ENCODE measurements at places on chromosomes 2 and 18.

DNA sequence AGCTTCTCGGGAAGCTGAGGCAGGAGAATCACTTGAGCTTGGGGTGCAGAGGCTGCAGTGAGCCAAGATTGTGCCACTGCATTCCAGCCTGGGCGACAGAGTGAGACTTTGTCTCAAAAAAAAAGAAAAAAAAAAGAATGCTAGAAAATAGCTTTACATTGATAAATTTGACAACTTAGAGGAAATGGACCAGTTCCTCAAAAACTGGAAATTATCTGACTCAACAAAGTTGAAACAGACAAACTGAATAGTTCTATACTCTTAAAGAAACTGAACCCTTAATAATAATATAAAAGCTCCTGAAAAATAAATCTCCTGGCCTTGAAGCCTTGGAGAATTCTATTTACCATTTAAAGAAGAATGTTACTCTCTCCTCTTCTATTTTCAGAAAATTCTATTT is 151.0 kb upstream of the BCL2L11 start:
- DNase-seq: no peak

DNA sequence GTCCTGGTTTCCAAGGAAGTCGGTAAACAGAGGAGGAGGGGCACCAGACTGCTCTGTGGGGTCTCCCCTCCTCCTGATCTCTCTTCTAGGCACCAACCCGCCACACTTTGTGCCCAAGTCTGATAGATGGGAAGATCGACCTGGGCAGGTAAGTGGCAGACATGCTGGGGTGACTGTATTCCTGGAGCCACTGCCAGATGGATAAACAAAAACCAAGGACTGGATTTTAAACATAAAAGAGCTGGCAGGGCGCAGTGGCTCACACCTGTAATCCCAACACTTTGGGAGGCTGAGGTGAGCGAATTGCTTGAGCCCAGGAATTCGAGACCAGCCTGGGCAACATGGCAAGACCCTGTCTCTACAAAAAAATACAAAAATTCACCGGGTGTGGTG is 181.2 kb downstream of the ANAPC1 start:
- no peak for DNase-seq

GRCh38 chr2:238483021-238483420 is 56.3 kb downstream of the ASB1 start:
- DNase-seq: no peak

DNA sequence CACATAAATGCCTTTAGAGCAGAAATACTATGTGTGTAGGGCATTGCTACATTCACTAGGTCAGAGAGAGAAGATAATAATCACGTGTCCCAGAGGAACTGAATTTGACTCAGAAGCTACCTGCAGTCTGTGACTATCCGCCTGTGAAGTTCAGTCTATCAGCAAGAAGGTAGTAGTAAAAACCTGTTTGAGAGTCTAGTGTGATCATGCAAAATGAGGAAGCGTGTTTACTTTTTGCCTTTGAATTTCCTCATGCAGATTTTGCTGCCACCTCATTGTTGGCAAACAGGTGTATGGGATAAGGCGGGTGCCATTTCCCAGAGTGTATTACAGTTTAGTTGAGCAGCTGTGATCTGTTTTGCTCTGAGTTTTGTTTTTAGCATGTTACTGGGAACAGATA is 403.9 kb upstream of the FANCL start:
- DNase-seq: no peak

DNA sequence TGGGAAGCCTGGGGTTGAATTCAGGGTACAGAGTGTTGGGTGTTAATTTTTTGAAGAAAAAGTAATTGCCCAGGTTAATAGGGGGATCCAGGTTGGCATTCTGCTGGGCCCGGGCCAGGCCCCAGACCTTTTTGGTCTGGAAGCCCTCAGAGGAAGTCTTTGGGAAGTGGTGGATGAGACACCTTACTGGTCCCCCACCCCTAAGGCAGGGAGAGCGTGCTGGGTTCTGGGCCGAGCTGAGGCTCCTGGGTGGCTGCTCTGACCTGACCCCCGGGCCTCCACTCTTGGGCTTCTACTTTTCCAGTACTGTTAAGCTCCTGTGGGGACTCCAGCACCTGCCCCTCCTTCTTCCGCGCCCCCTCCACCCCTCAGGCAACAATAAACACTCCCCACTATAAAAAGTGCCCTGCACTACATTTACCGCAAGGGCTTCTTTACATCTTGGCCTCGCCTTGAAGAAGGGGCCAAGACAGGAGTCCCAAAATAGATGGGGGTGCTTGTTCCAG is 753 bp upstream of the HOXD3 start:
- no peak for DNase-seq

DNA sequence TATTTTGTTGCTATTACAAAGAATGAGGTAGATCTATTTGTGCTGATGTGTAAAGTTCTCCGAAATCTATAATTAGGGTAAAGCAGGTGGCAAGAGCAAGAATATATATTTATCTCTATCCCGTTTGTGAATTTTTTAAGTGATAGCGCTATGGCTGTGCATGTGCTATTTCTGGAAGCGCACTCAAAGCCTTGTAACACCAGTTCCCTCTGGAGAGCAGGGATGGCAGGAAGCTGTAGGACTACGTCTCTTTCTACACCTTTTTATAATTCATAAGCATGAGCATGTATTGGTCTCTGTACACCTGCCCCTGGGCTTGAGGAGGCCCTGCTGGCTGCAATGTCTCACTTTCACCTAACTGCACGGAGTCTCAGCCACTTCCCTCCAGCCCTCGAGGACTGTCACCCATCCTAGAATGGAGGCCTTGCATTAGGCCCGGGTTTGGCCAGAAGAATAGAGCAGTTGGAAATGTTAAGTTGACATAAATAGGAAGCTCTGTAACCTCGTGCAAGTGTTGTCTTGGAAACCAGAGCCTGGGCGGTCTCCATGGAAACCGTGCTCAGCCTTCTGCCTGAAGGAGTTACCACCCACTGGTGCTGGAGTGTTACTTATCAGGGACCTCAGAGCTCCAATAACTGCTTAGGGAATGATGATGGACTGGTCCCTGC is 20.9 kb downstream of the ITM2C start:
- DNase-seq: no peak

- DNase-seq: no peak
Measured at GRCh38 chr2:228072669-228073068, 108.8 kb downstream of the SPHKAP start.

- no peak for DNase-seq
Measured at GRCh38 chr18:50507120-50507590, 52.7 kb upstream of the MAPK4 start.

- no peak for DNase-seq
Measured at GRCh38 chr2:232139171-232139594, 177.7 kb downstream of the DIS3L2 start.

DNA sequence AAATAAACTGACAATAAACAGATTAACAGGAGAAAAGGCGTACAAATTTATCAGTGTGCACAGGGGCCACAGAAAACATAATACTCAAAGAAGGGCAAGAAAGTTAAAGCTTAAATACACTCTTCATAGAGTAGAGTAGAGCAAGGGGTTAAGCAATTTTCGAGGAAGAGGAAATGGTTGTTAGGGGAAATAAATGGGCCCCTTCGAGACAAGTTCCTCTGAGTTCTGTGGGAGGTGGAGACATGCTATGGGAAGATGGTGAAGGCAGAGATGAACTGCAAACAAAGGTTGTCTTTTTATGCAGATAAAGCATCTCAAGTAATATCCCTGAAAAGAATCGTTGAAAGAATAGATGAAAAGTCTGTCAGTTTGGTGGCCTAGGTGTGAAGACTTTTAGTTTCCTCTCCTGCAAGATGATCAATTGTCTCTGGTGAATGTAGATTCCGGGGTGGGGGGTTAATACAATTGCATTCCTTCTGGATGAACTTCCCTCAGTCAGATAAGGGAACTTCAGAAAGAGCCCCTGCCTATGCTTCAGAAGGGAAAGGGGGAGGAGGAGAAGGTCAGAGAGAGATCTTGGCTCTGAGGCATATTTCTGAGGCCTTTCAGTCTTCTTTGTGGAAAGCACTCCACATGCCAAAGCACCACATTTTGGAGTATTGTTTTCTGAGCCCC is 127.0 kb downstream of the METTL4 start:
- no peak for DNase-seq

DNA sequence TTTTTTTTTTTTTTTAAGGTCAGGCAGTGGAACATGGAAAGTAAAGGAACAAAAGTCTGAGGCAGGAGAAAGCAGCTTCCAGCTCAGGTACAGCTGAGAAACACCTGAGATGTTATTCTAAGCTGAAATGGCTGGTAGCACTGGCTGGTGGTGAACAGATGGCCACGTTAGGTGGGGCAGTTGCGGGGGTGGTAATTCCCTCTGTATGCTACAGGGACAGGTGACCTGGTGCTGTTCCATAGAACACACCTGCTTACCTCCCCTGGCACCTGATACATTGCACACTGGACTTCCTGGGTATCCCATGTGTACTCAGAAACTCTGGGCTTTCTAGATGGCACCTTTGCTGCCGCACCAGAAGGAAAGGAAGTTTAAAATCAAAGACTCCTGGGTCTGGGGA is 333.3 kb downstream of the SLC8A1 start:
- no peak for DNase-seq

GRCh38 chr18:46541626-46542189 is 115.3 kb downstream of the LOXHD1 start:
- no peak for DNase-seq

DNA sequence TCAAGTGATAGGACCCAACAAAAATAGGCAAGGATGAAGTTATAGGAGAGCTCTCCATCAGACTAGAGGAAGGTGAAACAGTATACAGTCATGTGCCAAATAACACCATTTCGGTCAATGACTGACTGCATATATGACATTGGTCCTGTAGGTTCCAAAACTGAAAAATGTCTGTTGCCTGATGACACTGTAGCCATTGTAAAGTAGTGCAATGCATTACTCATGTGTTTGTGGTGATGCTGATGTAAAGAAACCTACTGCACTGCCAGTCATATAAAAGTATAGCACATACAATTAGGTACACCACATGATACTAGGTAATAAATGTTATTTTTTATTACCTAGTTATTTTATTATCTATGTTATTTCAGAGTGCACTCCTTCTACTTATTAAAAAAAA is 147.9 kb downstream of the GREB1L start:
- no peak for DNase-seq

DNA sequence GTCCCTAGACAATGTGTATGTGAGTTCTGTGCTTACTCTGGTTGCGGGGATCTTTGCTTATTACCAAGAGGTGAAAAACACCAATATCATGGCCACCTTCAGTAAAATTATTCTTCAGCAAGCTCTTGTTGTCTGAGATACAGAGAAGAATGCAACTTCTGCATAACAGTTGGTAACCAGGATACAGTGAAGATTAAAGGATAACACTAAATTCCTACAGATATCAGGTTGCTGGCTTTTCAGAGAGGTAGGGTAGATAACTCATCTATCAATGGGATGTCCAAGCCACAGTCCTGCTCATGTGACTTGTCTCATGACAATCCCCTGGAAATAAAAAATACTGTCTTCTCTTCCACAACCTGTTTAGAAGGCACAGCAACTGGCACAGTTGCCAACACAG is 308.5 kb downstream of the TNS1 start:
- no peak for DNase-seq
